ENCODE measurements at places on chromosomes 16 and 17.
A peak's percentile ranks its signal among the peaks of the same experiment; 100 is the strongest.

DNA sequence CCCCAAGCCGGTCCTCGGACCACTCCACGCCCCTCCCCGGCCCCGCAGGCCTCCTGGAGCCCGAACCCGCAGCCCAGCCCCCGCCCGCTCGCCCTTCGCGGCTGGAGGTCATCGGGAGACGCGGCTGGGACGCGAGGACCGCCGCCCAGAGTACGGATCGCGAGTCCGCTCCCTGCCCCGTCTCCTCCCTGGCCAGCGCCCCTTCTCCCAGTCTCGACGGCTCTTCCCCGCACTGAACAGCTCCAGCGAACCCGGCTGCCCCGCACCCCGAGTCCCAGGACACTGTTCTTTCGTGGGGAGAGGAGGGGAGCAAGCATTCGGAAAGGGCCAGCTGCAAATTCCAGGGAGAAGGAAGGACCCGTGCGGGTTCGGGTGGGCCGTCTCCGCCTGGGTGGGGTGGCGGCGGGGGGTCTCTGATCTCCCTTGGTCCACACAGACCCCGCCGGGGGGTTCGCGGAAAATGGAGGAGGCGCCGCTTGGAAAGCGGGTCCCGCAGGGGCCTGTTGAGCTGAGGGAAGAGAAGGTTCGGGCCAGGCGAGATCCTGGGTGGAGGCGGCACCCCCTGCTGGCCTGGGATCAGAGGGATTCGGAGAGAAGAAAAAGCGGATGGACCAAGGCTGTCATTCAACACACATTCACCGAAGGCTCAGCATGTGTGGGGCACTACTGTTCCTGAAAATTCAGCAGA lies 632 bp upstream of the RTN4RL1 start:
- ATAC-seq, result no peak
- peaks cover 74% of the 10 kb centered on the region for H3K27me3 ChIP-seq
- no peaks in the 10 kb centered on the region for H3K36me3 ChIP-seq
- H3K27ac ChIP-seq, result no peak overlapping the region
- no peaks in the 10 kb centered on the region for H3K4me1 ChIP-seq

GRCh38 chr17:5832886-5833285 lies 237.3 kb upstream of the WSCD1 start:
- H3K36me3 ChIP-seq, result no peaks in the 10 kb centered on the region
- H3K4me3 ChIP-seq, result no peak overlapping the region
- ATAC-seq, result no peak

GRCh38 chr17:16443511-16444257 lies 28.3 kb downstream of the TRPV2 start:
- no peak overlapping the region for H3K4me3 ChIP-seq
- no peak overlapping the region for H3K27ac ChIP-seq
- peaks cover 10% of the 10 kb centered on the region for H3K4me1 ChIP-seq

DNA sequence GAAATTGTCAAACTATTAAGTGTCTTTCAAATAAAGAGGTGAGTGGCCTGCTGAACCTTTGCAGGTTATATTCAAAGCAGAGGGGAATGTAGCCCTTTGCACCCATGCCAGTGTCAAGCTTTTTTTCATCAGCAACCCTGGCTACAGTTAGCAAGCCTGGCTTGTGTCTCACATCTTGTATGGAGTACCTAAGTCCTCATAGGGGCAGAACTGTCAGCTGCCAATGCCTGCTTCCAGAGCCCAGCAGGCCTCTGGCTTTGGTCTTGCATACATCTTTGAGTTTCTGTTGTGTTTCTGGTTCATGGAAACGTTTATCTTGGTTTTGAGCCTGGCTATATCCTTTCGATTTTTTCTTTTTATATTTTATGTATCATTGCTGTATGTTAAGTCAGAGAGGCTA lies 26.8 kb downstream of the REXO5 start:
- peaks cover 33% of the 10 kb centered on the region for H3K36me3 ChIP-seq
- H3K27me3 ChIP-seq, result no peaks in the 10 kb centered on the region
- H3K4me3 ChIP-seq, result no peak overlapping the region
- ATAC-seq, result no peak
- H3K4me1 ChIP-seq, result no peaks in the 10 kb centered on the region

GRCh38 chr17:49880291-49881053 lies 32.6 kb upstream of the TAC4 start:
- peaks cover 72% of the 10 kb centered on the region for H3K27me3 ChIP-seq
- H3K4me1 ChIP-seq, result no peaks in the 10 kb centered on the region
- H3K27ac ChIP-seq, result no peak overlapping the region

- no peaks in the 10 kb centered on the region for H3K4me1 ChIP-seq
- H3K4me3 ChIP-seq, result no peak overlapping the region
- ATAC-seq, result peak; percentile 43
- H3K36me3 ChIP-seq, result no peaks in the 10 kb centered on the region
- no peak overlapping the region for H3K27ac ChIP-seq
Observed at GRCh38 chr16:8751481-8752311, 45.7 kb downstream of the TMEM186 start.

GRCh38 chr16:77868478-77868877 lies 80.1 kb downstream of the VAT1L start:
- no peak overlapping the region for H3K4me3 ChIP-seq
- H3K27ac ChIP-seq, result no peak overlapping the region
- no peaks in the 10 kb centered on the region for H3K4me1 ChIP-seq

GRCh38 chr17:14214271-14214670 lies 22.4 kb downstream of the CDRT15 start:
- ATAC-seq, result no peak
- H3K4me3 ChIP-seq, result no peak overlapping the region
- no peaks in the 10 kb centered on the region for H3K27me3 ChIP-seq

DNA sequence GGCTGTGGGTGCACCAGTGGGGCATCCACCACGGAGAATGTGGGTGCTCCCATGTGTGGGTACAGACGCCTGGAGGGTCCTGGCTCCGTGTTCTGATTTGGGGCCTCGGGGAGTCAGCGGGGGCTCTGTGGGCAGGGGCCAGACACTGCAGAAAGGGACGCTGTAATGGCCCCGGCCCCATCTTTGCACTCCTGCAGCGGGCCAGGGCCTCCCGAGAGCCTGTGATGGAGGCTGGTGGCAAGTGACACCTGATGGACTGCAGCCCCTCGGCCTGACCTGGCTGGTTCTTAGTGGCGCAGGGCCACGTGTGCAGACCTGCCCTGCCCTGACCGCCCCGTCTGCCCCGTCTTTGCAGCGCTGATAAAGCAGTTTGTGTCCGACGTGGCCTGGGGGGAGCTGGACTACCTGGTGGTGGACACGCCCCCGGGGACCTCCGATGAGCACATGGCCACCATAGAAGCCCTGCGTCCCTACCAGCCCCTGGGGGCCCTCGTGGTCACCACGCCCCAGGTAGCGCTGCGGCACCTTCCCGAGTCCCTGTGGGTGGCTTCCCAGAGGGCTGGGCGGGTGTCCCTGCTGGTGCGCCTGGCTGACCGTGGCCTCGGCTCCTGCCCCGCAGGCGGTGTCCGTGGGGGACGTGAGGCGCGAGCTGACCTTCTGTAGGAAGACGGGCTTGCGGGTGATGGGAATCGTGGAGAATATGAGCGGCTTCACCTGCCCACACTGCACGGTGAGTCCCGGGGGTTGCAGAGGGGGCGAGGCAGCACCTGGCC lies 4.7 kb downstream of the NUBP2 start:
- no peak overlapping the region for H3K4me3 ChIP-seq
- H3K27me3 ChIP-seq, result no peaks in the 10 kb centered on the region

- no peaks in the 10 kb centered on the region for H3K36me3 ChIP-seq
- H3K27ac ChIP-seq, result no peak overlapping the region
- H3K4me3 ChIP-seq, result no peak overlapping the region
- no peak for ATAC-seq
- H3K27me3 ChIP-seq, result no peaks in the 10 kb centered on the region
Observed at GRCh38 chr17:64103391-64104364, 26.3 kb downstream of the ERN1 start.

GRCh38 chr17:42387661-42388380 lies 421 bp downstream of the STAT3 start:
- H3K27me3 ChIP-seq, result no peaks in the 10 kb centered on the region
- peak overlapping the region; percentile 100 for H3K27ac ChIP-seq
- peak; percentile 13 for ATAC-seq
- peak overlapping the region; percentile 85 for H3K4me3 ChIP-seq

DNA sequence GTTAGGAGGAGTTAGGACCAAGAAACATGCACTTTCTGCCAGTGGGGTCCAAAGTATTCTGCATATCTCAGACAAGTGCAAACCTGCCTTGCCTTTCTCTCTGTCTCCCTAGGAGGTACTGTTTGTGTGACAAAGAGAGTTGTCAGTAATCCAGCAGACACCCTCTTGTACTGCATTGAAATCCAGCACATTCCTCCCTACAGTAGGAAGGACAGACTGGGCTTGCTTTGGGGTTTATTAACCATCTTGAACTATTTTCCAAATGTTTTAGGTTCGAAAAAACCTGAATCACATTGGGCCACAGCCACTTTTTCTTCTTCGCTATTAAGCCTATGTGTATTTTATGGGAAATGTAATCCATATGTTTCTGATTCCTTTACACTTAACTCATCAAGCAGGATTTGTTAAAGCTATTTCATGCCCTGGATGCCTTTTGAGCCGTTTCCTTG lies 204.2 kb upstream of the KCNJ16 start:
- H3K27ac ChIP-seq, result no peak overlapping the region
- H3K4me3 ChIP-seq, result no peak overlapping the region
- no peak for ATAC-seq
- no peaks in the 10 kb centered on the region for H3K4me1 ChIP-seq
- no peaks in the 10 kb centered on the region for H3K36me3 ChIP-seq

DNA sequence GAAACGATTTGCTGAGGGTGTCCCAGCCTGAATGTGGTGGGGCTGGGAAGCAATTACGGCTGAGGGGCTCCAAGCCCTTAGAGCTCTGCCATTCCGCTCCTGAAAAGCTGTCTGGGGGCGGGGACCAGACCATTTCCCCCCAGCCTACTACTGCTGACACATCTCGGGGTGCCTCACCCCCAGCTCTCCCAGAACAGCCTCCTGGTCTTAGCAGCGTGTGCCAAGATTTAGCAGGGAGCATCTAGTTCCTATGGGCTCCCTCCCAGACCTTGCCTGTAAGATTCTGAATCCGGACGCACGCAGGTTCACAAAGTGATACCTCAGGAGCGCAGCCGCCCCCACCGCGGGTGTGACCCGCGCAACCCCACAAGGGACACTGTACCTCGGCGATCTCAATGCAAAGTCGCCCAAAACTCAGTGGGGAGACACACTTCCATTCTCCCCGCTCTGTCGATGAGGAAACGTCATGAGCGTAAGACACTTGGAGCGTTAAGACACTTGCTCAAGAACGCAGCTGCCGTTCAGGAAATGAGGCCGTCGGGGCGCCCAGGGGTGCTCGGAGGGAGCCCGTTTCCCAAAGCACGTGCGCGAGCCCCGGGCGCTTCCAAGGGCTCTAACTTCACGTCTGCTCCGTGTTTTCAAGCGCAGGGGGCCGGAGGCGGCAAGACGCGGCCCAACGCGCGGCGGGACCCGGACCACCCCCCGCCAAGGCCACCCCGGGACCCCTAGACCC lies 629 bp downstream of the GEMIN4 start:
- H3K4me3 ChIP-seq, result peak overlapping the region; percentile 94
- ATAC-seq, result peak; percentile 51
- peak overlapping the region; percentile 85 for H3K27ac ChIP-seq
- H3K27me3 ChIP-seq, result no peaks in the 10 kb centered on the region

DNA sequence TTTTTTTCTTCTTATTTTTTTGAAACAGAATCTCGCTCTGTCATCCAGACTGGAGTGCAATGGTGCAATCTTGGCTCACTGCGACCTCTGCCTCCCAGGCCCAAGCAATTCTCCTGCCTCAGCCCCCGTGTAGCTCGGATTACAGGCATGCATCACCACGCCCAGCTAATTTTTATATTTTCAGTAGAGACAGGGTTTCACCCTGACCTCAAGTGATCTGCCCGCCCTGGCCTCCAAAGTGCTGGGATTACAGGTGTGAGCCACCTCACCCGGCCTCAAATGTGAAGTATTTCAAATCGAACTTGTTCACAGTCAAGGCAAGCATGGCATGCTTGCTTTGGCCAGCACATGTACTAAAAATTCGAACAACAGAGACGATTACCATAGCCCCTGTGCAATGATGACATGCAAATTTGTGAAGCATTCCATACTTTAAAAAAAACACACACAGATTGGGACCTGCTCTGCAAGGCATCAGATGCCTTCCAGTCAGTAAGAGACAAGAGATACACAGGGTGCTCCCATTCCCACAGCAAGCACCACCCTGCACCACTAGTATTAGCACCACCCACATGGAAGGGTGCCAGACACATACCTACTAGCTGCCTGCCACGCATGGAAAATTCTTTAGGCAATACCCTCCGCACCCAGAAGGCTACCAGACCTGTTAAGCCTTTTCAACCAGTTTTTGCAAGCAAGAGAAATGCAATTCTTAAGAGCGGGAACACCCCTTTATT lies 47.2 kb downstream of the ANKRD11 start:
- H3K36me3 ChIP-seq, result no peaks in the 10 kb centered on the region
- no peaks in the 10 kb centered on the region for H3K27me3 ChIP-seq
- H3K4me3 ChIP-seq, result no peak overlapping the region
- H3K27ac ChIP-seq, result peak overlapping the region; percentile 75
- peak; percentile 75 for ATAC-seq

GRCh38 chr17:63516910-63517824 lies 6.0 kb upstream of the KCNH6 start:
- peaks cover 45% of the 10 kb centered on the region for H3K27me3 ChIP-seq
- H3K4me3 ChIP-seq, result no peak overlapping the region
- H3K27ac ChIP-seq, result no peak overlapping the region
- ATAC-seq, result no peak
- H3K4me1 ChIP-seq, result no peaks in the 10 kb centered on the region
- H3K36me3 ChIP-seq, result no peaks in the 10 kb centered on the region

DNA sequence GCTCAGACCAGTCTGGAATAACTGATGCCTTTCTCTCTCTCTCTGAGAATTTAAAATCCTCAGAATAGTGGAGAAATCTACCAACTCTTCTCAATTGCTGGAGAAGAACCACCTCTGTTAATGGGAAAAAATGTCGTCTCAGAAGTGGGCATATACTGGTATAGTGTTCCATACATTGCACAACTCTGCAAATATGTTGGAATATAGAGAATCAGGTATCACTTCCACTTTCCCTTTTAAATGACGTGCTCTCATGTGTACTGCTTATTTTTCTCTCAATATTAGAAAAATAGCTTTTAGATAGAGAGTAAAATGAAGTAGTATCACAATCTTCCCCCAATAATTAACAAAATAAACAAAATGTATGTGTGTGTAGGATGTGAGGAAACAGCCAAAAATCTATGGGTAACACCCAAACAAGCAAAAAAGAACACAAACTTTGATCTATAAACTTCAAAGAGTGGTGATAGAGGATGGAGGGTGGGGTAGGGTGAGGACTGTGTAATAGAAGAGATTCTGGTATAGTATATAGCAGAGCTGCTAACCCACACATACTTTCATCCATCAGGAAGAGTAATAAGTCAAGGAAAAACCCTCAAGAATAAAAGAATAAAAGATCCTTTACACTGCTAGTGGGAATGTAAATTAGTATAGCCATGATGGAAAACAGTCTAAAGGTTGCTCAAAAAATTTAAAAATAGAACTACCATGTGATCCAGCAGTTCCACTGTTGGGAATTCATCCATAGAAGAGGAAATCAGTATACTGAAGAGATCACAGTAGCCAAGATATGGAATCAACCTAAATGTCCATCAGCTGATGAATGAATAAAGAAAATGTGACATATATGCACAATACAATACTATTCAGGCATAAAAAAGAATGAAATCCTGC lies 46.9 kb downstream of the NFATC3 start:
- no peaks in the 10 kb centered on the region for H3K4me1 ChIP-seq
- H3K4me3 ChIP-seq, result no peak overlapping the region
- peaks cover 10% of the 10 kb centered on the region for H3K36me3 ChIP-seq
- no peak for ATAC-seq
- no peaks in the 10 kb centered on the region for H3K27me3 ChIP-seq

All from gastroesophageal sphincter (tissue), 4 donors.